ENCODE measurements at places on chromosomes 3 and 15.

DNA sequence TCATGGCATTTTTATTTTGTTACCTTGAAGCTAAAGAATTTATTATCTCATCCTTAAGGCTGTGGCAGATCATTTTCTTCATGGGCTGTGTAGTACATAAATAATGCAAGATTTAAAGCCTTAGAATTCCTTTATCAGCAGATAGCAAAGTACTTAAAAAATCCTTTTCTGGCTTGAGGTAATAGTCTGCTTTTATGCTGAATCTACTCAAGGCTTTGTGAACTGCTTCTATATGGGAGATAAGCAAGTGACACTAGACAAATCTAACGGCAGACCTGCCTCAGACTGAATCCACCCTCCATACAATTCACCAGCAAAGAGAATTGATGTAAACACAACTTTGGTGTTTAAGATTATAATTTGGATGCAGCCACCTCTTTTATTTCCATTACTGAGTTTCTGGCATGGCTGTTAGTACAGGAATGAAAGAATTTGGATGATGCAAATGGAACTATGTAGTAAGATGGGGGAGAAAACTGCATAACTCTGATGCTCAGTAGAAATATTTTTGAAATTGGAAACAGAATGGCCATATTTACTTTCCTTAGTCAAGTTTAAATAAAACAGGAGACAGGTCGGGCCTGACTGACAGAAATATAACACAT is 1121.5 kb downstream of the NAALADL2 start:
- DNase-seq: no peak

DNA sequence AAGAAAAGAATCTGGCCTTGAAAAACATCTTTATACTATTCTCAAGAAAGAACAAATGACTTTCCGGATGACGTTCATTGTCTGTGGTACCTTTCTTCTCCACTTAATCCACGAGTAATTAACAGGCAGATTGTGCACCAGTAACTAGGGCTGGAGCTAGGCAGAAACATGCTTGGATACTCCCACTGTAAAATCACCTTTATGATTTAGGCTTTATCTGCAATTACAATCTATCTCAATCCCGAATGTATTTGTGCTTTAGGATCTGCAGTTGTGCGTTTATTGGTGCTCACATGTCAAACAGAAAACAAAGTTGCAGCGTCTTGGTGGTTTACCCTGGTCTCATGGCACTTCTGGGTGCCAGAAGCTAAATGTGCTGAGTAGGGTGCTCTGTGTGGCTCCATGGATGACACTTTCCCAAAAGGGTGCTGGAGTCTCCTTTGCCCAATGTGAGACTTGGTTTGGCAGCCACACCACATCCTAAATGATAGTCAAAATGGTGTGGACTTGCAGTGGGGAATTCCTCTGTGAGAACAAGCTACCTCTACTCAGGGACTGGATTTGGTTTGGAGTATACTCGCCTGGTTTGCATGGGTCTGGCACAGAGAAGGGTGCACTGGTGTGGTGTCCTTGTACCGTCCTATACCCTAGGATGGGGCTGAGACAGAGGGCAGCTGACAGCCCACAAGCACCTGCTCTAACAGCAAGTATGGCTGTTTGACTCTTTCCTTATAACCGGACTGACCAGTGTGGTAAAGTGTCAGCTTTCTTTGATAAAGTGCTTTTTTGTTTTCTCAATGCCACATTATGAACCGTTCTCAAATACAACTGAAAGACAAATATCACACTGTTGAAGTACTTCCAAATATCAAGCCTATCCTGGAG is 7.7 kb downstream of the SERP1 start:
- DNase-seq: no peak

GRCh38 chr15:28948036-28948435 is 62.3 kb downstream of the APBA2 start:
- DNase-seq: no peak

GRCh38 chr3:28268989-28269388 is 27.6 kb downstream of the CMC1 start:
- no peak for DNase-seq

DNA sequence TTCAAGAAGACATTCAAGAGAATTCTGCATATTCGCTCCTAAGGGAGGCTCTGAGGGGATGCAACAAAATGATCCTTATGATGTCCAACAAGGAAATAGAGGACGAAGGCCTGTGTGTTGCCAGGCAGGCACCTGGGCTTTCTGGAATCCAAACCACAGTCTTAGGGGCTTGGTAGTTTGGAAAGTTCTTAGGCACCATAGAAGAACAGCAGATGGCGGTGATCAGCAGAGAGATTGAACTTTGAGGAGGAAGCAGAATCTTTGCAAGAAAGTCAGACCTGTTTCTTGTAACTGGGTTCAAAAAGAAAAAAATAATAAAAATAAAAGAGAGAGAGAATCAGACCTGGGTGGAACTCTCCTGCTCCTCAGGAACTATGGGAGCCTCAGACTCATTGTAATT is 11.7 kb upstream of the ATG7 start:
- no peak for DNase-seq

DNA sequence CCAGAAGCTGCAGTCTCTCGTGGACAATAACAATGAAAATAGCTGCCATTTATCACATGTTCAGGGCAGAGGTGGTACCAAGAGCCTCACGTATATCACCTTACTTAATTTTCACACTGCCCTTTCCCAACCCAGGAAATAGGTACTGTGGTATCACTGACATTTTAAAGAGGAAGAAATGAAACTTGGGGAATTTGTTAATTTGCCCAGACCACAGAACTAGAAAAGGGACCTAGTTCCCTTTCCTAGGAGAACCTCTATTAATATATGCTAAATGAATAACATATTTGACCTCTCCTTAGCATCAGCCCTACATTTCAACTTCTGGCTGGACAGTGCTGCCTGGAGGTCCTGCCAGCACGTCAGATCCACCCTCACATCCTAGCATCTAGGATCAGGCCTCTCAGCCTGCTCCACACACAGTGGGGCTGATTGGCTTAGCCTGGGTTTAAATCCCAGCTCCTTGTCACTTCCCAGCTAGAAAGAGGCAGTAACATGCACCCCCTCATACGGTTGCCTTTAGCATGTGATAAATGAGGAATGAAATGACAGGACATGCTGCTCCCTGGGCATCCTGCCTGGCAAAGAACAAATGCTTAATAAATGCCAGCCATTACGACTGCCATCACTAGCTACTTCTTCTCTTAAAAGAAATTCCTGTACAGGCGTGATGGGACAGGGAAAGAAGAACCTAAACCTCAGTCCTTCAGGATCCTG is 95.1 kb upstream of the TNFAIP8L3 start:
- DNase-seq: no peak

DNA sequence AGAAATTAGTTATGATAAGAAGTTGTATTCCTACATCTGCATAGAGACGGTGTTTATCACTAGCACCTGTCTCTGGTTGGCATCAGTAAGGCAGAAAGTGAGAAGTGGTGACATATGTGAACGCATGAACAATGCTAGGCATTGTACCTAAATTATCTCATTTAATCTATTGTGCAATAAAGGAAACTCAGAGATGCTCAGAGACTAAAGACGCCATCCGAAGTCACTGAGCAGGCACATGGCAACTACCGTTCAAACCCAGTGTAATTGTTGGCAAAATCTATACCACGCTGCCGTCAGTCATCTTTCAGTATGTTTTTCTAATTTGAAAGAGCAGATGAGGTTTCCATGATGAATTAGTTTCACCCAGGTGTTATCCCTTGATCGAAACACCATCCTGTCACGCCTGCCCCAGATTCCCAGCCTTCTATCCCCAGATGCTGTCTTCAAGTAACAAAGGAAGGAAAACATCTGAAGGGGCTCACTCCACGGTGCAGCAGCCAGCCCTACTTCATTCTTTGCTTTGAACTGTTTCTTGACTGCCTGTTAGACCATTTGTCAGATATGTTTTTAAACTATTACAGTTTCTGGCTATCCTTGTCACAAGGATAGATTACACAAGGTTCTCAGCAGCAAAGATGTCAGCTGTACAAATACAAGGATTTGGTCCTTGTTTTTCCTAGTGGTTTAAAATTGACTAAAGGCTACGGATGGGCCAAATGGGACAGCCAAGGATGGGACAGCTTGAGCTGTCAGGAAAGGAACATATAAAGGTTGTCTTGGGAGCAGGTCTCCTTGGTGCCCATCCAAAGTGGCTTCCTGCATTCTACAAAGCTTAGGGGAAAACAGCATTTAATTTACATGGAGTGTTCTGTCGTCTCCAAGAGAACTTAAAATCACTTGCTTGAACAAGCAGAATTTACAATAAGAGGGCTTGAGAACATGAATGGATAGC is 99.1 kb downstream of the TMEM108 start:
- no peak for DNase-seq

DNA sequence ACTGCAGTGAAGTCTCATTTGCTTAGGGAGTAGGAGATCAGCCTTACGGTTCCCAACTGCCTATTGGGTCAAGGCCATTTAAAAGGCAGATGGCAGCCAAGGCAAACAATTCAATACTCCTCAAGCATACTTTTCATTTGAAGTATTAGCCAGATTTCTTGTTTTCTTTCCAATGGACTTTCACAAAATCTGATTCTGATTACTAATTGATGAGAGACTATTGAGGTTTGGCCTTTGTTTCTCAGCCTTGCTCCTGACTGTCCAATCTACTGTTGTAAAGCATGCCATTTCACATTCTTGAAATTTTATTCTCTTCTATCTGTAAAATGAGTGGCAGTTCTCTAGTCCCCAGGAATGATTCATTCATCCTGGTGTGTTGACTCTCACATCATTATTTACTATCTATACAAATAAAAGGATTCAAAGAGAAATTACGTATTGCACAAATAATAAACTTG is 166.2 kb upstream of the TGFBR2 start:
- DNase-seq: no peak

DNA sequence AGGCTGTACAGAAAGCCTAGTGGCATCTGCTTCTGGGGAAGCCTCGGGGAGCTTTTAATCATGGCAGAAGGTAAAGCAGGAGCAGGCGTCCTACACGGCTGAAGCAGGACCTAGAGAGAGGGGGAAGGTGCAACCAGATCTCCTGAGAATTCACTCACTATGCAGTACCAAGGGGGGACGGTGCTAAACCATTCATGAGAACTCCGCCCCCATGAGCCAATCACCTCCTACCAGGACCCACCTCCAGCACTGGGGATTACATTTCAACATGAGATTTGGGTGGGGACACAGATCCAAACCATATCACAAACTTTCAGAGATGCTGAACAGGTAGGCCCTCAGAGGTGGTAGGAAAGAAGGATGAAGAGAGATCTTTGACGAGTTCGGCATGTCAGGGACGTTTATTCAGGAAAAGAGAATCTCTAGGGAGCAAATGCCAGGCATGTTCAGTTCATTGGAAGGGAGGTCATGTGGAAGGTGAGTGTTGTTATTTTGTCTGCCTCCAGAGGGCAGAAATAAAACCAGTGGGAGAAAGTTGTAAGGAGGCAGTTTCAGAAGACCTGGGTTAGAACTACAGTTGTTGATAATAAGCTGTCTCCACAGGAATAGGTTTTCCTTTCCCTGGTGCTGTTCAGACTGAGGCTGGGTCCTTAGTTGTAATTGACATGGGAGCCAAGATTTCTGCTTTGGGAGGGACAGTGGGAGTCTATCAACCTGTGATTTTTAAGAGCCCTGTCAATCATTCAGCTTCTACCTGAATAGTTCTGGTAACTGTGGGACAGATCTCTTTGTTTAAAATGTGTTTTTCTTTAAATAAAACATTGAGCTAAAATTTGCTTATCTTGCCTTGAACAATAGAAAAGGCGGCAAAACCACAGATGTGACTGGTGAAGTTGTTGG is 4.3 kb upstream of the FNDC3B start:
- DNase-seq: no peak

DNA sequence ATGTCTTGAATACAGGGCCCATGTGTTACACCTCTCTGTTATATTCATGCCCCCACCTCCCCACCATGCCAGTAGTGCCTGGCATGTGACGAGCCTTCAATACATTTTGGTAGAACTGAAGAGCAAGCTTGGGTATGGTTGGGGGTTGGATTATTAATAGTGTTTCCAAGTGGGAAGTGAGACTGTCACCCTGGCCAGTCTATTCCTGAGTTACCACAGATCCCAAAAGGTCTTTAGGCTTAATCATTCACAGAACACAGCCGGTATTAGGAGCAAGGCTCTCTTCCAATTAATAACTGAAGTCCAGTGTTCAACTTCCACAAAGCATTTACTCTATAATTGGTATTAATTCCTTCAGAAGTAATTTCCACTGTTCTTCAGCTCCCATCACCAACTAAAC is 231.9 kb upstream of the LRTM1 start:
- no peak for DNase-seq

GRCh38 chr3:24012589-24013269 is 67.6 kb downstream of the NR1D2 start:
- DNase-seq: no peak

- no peak for DNase-seq
Measured at GRCh38 chr15:100039994-100040393, 301.8 kb downstream of the ADAMTS17 start.

DNA sequence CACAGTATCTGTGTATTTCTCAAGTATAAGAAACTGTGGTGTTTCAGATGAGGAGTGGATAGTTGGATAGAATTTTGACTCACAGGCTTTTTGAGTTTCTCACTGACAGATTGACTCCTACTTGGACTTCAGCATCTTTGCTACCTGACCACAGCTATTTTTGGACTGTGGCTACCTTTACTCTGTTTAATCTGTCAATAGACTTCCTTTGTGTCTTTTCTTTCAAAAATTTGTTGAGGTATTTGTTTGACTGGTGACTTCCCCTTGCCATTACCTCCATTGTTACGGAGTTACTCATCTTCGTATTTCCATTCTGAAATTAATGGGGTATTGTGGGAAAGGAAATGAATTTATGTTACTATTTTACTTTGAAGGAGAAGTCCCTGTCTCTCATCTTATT is 123.8 kb downstream of the AGBL1 start:
- no peak for DNase-seq

DNA sequence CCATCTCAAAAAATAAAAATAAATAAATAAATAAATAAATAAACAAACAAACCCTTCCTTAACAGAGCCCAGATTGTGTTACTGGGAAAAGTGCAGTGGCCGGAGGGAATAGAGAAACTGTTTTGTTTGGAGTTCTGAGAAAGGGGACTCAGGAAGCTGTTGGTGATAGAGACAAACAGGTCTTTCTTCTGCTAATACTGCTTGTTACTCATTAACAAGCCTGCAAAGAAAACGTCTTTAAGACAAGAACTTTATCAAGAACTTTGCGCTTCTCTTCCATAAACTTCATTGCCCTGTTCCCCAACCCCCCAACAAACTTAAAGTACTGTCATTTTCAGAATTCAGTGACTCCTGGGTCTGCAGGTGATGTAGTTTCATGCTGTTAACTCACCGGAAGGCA is 68.8 kb upstream of the GSK3B start:
- DNase-seq: no peak

DNA sequence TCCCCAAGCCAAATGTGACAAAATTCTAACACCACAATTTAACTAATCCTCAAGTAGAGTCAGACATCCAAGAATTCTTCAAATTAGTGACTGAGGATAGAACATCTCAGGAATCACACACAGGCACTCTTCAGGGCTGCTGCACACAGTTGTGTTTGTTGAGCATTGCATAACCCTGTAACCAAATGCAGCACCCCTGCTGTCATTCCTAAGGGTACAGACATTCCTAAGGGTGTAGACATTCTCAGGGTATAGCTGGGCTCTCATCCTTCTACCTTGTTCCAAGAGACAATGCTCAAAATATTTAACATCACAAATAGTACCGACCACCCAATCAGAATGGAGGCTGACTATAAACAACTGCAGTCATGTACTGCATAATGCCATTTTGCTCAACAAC is 107.1 kb upstream of the UBE2E2 start:
- no peak for DNase-seq

GRCh38 chr15:27983496-27983895 is 115.6 kb downstream of the OCA2 start:
- DNase-seq: no peak

- DNase-seq: no peak
Measured at GRCh38 chr3:106768941-106769480, 608.2 kb upstream of the CCDC54 start.

- DNase-seq: no peak
Measured at GRCh38 chr3:112437146-112438022, 61.9 kb downstream of the BTLA start.

All from T-helper 1 cell (primary cell).